Kidney (tissue), 22 donors: ENCODE measurements at places on chromosomes 5 and 9. TPM values are rescaled to one million over a fixed set of nuclear protein-coding genes. Genes with fewer than 3 reads are reported as not detected.

Gene OSMR
- total RNA-seq = 118 TPM

Gene AGXT2
- total RNA-seq = 8.0 TPM

DNA sequence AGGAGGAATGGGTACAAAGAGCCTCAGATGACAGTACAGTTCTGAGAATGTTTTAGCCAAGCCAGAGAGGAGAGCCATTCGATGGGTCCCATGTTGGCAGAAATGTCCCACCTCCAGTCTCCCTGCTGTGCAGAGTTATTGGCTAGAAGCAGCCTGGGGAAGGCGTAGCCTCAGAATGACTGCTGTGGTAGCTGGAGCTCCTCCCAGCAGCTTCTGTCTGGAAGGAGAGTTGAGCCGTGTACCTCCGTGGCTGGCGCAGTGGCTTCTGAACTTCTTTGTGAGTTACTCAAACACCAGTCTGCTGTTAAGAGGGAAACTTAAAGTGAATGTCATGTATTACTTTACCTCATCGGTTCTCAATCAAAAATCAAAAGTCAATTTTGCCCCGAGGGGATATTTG is 193.3 kb upstream of the SNX2 start:
- no peak for DNase-seq

- no peak for DNase-seq
Observed at GRCh38 chr5:131747180-131748105, 49.4 kb downstream of the FNIP1 start.

DNA sequence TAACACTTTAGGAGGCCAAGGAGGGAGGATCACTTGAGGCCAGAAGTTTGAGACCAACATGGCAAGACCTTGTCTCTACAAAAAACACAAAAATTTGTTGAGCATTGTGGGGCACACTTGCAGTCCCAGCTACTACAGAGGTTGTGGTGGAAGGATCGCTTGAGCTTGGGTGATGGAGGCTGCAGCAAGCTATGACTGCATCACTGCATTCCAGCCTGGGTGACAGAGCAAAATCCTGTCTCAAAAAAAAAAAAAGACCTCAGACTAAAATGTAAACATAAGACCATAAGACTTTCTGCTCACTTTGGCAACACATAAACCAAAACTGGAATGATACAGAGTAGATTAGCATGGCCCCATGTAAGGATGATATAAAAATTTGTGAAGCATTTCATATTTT is 24.6 kb upstream of the NANS start:
- no peak for DNase-seq

DNA sequence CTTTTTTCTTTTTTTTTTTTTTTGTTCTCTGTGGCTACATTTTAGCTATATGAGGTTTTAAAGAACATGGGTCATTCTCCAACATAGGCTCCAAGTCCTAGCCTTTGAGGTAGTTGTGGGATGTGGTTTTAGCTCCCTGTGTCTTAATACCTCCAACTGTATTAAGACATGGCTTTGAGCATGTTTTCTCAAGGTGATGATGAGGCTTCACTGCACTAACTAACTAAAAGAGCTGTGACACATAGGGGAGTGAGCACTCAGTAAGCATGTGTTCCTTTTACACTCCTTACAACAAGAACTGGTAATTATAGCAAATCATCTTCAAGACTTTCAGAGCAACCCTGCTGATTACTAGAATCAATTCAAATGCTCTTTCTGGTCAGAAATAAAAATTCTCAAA is 333.6 kb upstream of the CCNH start:
- DNase-seq = no peak

DNA sequence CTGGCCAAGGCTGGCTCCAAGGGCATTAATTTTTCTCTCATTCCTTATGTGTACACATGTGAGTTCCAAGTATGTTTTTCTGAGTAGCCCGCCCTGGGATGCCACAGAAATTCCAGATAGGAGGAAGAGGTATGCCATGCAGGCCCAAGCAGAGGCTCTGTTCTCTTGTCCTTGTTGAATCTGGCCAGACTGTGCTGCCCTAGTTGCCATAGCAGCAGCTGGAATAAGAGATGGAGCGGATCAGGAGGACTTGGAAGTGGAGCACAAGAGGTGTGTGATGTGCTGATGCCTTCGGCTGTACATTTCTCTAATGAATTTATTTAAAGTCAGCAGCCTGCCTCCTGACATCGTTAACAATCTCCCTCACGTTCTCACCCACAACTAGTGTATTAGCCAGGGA is 235.6 kb upstream of the RPS23 start:
- peak; percentile 50 for DNase-seq

DNA sequence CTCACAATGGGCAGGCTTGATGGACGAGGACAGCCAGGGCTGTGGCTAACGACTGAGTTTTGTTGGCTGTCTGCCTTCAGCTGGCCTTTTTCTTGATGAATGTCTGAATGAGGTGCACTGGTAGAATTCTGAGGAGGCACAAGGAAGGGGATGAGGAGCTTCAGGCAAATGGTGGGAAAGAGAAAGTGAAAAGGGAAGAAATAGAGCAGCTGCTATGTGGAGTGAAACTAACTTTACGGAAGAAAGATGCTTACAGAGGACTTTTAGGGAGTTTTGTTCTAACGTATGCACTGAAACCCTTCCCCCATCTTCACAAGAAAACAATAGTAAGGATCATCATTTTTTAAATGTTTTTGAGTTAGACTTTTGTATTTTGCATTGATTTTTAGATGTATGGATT is 45.3 kb downstream of the OR2K2 start:
- no peak for DNase-seq

GRCh38 chr9:9719373-9720112 is 893.3 kb downstream of the PTPRD start:
- DNase-seq = no peak

DNA sequence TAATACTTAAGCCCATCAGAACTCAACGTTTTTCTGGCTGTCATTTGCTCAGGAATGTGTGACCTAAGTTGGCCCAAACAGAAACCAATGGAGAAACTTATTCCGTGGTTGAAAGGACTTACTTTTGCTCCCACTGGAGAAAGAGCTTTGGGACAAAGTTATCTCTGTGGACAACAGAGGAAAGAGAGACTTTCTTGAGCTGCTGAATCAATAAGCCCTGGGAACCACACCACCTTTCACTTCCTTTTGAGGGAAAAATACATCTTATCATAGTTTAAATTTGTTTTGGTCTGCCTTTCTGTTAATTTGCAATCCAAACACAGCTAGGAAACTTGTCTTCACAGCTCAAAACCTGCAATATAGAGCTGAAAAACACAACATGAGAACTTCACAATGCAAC is 62.8 kb upstream of the VCAN start:
- no peak for DNase-seq

- peak; percentile 35 for DNase-seq
Observed at GRCh38 chr9:86944796-86945727, 2.2 kb downstream of the GAS1 start.
